ENCODE measurements at places on chromosomes 5 and 9. TPM values are rescaled to one million over a fixed set of nuclear protein-coding genes. Genes with fewer than 3 reads are reported as not detected.

The UNC13B gene
- 11.1 TPM for total RNA-seq

The SLC36A2 gene
- total RNA-seq, result not detected

The MBLAC2 gene
- 10.6 TPM for total RNA-seq

The LCP2 gene
- 24.1 TPM for total RNA-seq

The SEMA5A gene
- total RNA-seq, result 0.02 TPM

The ELOVL7 gene
- 11.6 TPM for total RNA-seq

The SMC2 gene
- 31.5 TPM for total RNA-seq

The ADCY2 gene
- total RNA-seq, result 0.18 TPM
